Right kidney (tissue), 9 donors: ENCODE measurements at places on chromosomes 16 and 17.
A peak's percentile ranks its signal among the peaks of the same experiment; 100 is the strongest.

- DNase-seq, result no peak
Measured at GRCh38 chr16:63856537-63856936, 1265.3 kb downstream of the CDH11 start.

- no peak for DNase-seq
Measured at GRCh38 chr17:29048440-29049368, 5.8 kb downstream of the PIPOX start.

GRCh38 chr16:14462811-14463210, 167.2 kb downstream of the PARN start:
- DNase-seq, result no peak

GRCh38 chr17:17670701-17671305, 10.5 kb upstream of the RAI1 start:
- no peak for DNase-seq

DNA sequence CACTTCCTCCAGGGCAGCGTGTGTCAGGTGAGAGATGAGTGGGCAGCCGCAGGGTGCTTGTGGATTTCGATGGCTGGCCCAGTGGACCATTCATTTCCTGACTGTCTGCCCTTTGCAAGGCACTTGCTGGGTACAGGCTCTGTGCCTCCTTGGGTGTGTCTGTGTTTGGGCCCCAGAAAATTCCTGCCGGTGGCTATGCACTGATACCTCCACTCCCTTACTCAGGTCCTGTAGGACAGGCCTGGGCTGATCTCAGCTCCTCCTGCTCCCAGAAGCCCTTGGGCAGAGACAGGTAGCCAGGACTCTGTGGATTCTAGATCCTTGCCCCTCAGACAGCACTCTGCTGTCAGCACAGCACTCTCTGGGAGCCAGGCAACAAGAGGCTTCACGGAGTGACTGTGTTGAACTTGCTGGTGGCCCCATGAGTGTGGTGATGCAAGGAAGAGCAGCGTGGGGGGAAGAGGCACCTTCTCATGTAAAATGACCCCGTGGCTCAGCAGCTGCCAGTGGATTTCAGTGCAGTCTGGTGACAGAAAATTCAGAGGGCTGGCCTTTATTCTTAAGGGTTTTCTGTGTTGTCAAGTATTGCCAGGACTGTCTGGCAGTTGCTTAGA, 29.0 kb downstream of the PGS1 start:
- DNase-seq, result no peak

DNA sequence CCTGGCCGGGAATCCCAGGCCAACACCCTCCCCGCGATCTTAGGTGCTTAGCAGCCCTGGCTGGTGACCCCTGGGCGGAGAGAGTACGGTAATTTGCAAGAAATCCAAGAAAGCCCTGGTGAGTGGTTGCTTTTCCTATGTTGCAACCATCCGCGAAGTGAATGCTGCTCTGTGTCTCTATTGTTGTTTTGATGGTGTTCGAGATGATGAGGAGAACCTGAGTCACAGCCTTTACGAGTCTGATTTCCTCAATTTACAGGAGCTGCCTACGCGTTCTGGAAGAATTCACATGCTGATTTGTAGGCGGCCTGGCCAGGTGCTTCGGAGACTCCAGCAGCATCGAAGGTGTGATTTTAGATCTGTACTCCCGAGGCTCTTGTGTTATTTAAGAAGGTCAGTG, 63.3 kb downstream of the TMEM235 start:
- DNase-seq, result no peak

- no peak for DNase-seq
Measured at GRCh38 chr16:67919622-67920221, 11.9 kb downstream of the CTRL start.

DNA sequence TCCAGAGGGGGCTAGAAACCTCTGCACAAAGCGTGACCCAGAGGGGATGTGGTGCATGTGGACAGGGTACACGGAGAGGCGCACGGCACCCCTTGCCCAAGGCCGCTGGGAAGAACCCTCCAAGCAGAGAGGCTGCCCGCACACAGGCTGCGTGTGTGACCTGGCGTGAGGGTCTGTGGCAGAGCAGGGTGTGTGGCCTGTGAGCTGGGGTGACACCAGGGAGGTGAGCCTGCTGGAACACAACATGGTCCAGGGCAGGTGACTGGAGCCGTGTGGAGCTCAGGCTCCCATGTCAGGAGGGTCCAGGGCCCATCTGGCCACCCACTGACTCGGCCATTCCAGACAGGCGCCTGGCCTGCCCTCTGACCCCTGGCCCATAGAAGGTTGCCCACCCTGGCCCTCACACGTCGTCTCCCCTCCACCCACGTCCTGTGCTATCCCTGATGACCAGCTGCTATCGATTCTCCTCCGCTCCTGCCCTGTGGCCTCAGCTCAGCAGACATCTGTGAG, 14.8 kb upstream of the TMEM204 start:
- no peak for DNase-seq

GRCh38 chr16:87652799-87653198, 50.5 kb downstream of the JPH3 start:
- no peak for DNase-seq

GRCh38 chr17:82178499-82179261, 34.0 kb downstream of the CCDC57 start:
- DNase-seq, result peak; percentile 34

DNA sequence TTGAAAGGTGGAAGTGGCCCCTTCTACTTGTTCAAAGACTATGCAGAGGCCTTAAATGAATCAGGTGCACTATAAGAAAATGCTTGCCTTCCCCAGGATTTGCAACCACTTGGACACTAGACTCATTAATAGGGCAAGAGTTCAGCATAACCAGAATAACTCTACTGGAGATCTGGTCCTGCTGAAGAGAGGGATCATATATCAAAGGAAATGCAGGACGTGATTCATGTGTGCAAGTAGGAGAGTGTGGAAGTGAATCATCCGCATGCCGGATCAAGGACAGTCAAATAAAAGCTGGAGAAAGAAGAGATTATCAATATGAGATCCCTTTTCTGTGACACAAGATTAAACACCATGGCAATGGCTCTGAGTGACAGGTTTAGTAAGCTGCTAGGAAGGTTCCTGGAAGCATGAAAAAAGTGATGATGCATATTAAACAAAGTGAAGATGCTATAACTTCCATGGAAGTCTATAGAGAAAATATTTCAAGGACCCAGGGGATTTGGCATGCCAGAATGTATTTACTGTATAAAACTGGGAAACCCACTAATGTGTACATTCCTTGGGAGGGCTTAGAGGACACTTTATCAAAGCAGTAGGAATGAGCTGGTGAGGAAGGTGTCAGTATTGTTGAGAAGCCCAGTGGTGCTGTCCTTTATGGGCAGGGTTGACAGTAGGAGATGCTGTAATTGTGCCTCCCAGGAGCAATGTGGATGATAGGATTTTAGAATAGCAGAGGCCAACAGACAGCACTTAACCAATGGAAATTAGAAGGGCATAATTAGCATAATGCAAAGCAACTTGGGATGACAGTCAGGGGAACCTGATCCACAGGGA, 133.1 kb downstream of the ABCA8 start:
- no peak for DNase-seq

GRCh38 chr16:56632156-56632847, at the start of gene MT1M:
Gene MT1M, plus strand, starts transcription at chr16:56632659. Its CDS starts 73 bp downstream, at chr16:56632732.
- DNase-seq, result peak; percentile 67

GRCh38 chr17:78718575-78719208, 63.4 kb downstream of the CYTH1 start:
- DNase-seq, result no peak

GRCh38 chr16:70644763-70645597, 1.4 kb upstream of the IL34 start:
- DNase-seq, result no peak

DNA sequence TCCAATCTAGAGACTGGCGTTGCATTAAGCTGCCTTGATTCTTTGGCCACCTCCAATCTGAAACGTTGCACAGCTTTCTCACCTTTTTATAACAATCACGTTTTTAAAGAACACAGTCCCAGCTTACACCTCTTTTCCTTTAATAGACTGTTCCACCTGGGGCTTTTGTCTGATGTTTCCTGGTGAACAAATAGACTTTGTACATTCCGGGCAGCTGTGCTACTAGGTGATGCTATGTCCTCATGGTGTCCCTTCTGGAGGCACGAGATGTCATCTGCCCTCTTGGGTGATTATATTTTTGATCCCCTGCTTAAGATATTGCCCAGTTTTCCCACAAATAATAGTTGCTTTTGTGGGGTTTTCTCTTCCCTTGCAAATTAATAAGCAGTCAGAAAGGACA, 225.5 kb downstream of the SOX9 start:
- no peak for DNase-seq

DNA sequence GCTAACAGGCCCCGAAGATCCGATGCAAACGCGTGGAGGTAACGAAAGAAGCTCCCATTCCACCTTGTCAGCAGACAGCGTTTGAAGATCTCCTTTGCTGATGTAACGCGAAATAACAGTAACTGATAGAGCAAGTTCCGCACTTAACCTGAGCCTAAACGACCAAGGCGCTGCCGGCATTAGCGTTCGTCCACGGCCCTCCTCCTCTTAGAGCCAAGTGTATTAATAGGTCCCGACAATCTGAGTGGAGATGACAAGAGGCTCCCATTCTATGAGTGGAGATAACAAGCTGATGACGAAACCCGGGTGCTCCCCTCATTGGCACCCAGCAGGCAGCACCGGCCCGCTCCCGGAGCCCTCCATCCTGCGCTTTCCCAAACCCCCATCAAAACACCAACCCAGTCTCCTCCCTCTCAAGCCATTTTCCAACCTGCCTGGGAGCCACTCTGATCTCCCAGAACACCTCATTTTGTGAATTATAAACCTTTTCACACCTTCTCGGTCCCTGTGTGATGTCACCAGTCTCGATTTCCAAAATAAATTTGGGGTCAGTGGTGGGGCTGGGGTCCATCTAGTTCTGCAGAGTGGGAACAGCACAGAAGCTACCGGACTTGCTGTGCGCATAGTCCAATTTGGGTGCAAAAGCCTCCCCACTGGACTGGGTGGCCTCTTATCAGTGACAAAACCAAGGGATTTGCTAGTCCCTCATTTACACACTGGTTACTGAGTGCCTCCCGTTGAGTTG, 35.4 kb upstream of the ARL4D start:
- DNase-seq, result no peak
